NCI-H526 treated with DMSO at 0.1 percent for 48 hours (cell line): ENCODE measurements at places on chromosomes 2 and 18.

GRCh38 chr2:211996857-211997256 is 541.7 kb downstream of the ERBB4 start:
- DNase-seq: no peak

- DNase-seq: no peak
Observed at GRCh38 chr2:75646090-75646582, 447 bp upstream of the MRPL19 start.

DNA sequence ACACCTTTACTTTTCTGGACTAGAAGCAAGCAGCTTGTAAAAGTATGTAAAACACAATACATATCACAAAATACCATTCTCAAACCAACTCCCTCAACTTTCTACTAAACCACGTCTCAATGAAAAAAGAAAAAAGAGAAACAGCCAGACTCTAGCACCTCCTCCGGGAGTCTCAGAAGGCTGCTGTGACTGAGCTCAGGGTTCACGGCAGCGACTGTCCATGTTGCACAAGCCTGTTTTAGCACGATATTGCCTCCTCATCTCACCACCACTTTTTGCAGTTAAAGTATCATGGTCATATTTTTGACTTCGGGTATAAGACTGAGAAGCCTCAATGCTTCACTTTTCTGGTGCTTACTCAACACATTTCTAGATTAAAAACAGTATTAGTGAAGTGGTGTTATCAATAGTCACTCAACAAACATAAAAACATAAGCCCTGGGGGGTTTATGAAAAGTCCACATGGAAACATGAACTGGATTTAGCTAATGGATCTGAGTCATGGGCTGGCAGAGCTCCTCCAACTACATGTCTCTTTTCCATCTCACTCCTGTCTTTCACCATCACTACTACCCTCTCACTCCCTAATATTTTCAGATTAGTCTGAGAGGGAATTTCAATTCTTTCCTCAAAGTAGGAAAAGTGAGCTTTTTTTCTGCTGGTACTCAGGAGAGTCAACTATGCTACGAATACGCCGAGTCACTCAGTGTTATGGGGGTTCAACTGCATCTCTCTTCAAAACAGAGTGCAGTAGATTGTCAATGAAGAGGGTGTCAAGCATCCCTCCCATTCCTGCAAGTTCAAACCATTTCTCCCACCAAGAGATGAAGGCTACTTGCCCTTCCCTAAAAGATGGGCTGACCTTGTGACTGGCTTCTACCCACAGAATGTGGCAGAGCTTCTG is 113.7 kb downstream of the OSR1 start:
- DNase-seq: no peak

DNA sequence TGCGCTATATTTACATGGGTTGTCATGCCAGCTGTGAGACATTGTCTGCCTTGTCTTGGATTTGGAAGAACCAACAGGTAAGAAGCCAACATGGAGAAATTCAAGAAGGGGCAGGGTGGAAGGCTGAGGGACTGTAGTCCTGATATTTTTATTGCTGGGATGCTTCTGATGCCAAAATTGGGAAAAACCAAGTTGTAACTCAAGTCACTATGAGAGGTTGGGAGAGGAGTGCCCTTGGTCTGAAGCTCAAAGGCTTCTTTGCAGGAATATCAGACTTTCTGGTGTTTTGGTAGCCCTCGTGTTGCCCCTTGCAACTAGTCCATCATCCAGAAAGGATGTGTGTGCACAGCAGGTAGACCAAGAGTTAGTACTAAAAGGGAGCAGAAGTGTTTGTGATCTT is 294.3 kb upstream of the EPAS1 start:
- DNase-seq: no peak

- no peak for DNase-seq
Observed at GRCh38 chr2:132384491-132385151, 32.0 kb upstream of the GPR39 start.

- DNase-seq: no peak
Observed at GRCh38 chr18:57051657-57052044, 95.2 kb upstream of the BOD1L2 start.

DNA sequence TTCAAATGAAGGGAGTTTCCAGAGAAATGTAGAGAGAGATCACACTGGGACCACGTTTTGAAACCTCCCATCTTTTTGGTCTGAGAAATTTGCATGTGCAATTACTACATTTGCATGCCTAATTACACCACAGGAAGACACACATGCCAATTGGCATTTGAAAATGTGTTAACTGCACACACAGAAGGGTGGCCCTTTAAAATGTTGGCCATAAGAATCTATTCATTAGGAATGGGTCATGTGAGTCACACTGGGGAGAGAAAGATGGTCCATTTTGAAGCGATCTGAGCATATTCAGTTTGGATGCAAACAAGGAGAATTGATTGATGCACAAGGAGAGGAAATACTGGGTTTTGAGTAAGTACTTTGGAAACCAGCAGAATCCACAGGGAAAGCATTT is 1407.1 kb upstream of the ACVR2A start:
- DNase-seq: peak; percentile 93

DNA sequence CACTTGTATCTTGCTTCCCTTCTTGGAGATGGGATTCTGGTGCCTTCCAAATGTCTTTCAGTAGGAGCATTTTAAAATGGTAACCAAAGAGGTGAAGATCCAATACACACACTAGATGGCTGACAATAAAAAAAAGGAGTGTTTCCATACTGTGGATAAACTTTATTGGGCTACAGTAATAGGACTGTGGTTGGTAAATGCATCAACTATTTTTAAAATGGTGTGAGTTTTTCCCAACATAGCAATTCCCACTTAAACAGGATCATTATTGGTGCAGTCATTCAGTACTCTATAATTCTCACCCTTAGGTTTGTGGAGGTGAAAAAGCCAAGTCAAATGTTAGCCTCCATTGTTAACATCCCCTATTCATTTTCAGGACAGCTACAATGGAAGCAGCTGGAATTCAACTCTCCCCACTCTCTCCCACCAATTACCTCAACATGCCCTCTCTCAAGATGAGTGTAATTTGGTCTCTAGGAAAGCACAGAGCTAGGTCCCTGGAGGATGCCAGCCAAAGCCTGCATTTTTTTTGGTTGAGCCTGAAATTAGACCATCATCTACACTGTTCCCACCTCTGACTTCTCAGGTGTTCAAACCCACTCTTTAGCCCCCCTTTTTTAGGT is 273.3 kb downstream of the TCF4 start:
- DNase-seq: no peak

- DNase-seq: no peak
Observed at GRCh38 chr18:6882401-6882800, 152.9 kb downstream of the ARHGAP28 start.

- DNase-seq: no peak
Observed at GRCh38 chr2:112141626-112142007, 3.4 kb downstream of the FBLN7 start.

DNA sequence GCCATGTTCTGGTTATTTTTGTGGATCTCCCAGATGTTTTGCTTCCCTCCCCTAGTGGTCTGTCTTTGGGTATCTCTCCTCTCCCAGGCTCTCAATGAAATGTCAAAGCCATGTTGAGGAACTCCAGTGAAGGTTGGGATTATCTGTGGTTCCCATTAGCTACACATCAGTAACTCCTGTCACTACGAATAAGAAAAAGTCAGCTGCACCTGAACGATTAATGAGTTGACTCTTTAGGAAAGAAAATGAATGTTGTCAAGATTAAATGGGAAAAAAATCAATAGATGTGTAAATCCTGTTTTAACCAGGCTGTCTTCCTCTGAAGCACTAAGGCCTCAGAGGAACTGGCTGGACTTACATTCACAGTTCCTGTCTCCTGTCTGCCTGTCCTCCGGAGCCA is 94.0 kb upstream of the DAPL1 start:
- DNase-seq: no peak

GRCh38 chr2:37894601-37895000 is 30.5 kb upstream of the RMDN2 start:
- DNase-seq: no peak

DNA sequence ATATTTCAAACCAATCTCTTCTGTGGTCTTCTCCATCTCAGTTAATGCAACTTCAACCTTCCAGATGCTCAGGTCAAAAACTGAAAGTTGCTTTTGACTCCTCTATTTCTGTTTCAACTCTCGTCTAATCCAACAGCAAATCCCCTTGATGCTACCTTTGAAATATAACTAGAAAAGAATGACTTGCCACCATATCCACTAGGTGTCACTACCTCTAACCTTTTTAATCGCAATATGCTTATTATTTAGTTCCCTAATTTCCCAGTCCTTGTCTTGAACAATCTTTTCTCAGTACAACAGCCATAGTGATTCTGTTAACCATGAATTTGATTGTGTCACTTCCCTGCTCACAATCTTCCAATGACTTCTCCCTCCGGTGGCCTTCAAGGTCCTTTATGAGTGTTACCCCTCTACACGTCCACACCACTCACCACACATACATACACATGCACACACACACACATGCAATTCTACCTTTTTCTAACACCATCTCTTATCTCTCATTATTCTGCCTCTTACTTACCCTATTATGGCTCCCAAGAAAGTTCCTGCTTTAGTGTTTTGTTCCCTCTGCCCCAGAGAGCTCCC is 245.5 kb upstream of the KCNJ3 start:
- DNase-seq: peak; percentile 26

DNA sequence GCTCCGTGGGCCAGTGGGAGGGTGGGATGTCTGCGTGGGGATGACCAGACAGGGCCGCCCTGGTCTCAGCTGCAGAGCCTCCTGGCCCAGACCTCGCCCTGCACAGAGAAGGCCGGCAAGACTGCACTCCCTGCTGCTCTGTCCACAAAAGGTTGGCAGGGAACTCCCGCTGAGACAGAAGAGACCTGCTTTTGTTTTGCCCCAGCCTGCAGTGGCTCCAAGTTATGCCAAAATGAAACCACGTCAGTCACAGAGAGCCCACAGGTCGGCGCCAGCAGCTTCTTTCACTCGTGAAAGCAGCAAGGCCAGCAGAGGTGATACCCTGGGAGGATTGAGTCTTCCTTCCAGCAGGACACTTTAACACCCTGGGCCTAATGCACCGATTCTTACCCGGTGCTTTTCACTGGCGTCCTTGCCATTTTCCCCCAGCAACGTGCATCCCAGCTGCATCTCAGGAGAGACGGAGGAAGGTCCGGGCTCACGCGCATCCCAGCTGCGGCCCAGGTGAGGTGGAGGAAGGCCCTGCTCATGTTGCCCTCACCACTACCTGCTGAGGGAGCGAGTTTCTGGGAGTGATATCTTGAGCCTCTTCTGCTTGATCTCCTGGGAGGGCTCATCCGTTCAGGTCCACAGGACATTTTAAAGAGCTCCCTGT is 22.1 kb upstream of the CTDP1 start:
- DNase-seq: no peak

DNA sequence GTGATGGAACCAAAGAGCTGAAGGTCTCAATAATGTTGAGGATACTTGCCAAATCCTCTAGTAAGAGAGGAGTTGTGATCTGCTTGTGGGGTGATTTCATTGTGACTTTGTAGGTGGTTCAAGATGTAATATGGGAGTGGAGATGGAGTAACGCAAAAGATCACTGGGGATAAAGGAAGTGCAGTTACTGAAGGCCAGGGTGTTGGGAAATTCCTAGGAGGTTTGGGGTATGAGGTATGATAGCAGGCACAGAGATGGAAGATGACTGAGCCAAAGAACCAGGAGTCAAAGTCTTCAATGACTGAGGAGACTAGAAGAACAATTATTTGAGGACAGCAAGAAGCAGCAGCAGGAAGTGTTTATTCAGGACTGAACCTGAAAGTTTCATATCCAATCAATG is 222.6 kb downstream of the NCKAP5 start:
- no peak for DNase-seq

DNA sequence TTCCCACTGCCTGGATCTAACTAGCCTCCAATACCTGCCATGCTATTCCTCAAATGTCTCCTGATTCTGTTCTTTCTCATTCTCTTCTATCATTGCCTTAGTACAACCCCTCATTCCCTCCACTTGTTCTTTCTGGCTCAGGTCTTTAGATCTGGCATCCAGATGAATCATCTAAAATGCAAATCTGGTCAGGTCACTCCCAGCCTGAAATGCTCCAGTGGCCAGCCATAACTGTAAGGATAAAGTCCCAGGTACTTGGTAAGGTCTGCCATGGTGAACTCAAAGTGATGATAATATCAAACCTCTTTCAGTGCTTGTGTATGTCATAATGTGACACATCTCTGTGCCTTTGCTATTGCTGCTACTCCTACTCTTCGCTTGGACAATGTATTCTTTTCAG is 2.9 kb upstream of the SNRNP27 start:
- DNase-seq: no peak

- DNase-seq: no peak
Observed at GRCh38 chr2:131493199-131493968, 1.2 kb upstream of the MZT2A start.

DNA sequence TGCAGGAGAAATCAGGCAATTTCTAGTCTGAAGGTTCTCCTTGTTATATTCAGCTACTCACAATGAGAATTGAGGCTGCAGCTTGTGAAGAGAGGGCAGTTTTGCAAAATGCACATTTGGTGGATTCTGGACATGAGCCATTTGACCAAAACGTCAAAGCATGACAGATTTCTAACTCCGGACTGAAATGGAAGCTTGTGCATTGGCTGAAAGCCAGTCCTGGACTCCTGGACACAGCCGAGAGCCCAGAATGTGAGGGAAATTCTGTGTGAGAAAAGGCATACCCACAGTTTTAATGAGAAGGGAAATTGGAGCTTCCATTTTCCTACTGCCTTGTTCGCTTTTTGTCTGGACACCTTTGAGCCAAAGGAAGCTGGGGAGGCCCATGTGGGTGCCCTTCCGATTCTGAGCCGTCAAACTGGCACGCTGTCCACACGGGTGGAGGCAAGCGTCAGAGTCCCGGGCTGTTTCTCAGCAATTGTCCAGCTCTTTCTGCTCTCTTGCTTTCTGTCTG is 23.7 kb upstream of the ROCK2 start:
- DNase-seq: no peak

DNA sequence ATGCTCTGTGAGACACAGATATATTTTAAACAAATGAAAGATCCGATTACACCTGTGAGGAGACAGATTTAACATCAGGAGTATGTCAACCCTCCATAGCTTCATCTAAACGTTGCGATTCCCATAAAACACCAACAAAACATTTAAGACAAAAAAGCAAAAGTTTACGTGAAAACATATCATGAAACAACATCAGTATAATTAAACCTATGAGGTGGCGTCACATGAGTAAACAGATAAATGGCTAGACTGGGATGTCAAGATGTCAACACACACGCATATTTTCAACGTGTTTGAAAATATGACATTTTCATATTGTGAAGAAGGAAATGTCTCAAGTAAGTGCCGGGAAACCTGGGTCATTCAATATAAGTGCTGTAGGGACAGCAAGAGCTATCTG is 25.5 kb upstream of the GPC1 start:
- DNase-seq: no peak
